ENCODE measurements at places on chromosomes 12 and 14. TPM values are rescaled to one million over a fixed set of nuclear protein-coding genes. Genes with fewer than 3 reads are reported as not detected.

- no peak for DNase-seq
- no peaks in the 10 kb centered on the region for H3K4me1 ChIP-seq
- no peaks in the 10 kb centered on the region for H3K36me3 ChIP-seq
- no peak overlapping the region for H3K27ac ChIP-seq
- no peak overlapping the region for H3K4me3 ChIP-seq
Observed at GRCh38 chr14:69312608-69313007, 52.6 kb downstream of the GALNT16 start.

DNA sequence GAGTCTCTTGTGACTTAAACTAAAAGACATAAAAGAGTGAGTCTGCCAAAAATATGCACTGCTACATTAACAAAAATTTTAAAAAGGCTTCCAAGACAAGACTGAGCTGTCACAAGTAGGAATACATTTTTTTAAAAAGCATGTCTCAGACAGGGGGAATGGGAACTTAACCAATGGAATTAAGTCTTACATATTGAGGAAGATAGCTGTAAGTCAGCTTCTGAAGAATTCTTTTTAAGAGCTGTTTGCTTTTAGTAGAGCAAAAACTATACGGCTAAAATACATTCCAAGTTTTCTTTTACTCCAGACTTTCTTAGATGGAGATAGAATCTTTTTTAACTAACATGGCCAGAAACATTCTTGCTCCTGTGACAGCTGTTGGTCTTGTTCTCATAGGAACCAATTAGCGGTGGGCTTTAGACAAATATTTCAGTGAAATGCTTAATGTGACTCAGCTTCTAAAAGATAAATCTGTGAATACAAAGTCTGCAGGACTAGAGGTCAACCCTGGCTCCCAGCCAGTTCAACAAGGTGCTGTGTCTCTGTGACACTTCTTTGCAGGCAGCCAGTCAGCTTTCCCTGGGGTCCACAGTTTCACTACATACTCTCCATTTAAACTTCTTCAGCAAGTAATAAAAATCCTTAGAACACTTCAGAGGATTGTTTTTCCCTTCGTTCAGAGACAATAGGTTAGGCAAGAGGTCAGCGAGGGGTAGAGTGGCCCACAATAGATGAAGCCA lies 187.6 kb downstream of the NAV3 start:
- no peak for DNase-seq
- no peaks in the 10 kb centered on the region for H3K36me3 ChIP-seq
- no peak overlapping the region for H3K4me3 ChIP-seq
- no peaks in the 10 kb centered on the region for H3K27me3 ChIP-seq

The RPL10L gene
- not detected for total RNA-seq

The KANSL2 gene
- 47.4 TPM for total RNA-seq

All from thyroid gland (tissue), 4 donors.